ENCODE measurements at places on chromosomes 7 and 10.

DNA sequence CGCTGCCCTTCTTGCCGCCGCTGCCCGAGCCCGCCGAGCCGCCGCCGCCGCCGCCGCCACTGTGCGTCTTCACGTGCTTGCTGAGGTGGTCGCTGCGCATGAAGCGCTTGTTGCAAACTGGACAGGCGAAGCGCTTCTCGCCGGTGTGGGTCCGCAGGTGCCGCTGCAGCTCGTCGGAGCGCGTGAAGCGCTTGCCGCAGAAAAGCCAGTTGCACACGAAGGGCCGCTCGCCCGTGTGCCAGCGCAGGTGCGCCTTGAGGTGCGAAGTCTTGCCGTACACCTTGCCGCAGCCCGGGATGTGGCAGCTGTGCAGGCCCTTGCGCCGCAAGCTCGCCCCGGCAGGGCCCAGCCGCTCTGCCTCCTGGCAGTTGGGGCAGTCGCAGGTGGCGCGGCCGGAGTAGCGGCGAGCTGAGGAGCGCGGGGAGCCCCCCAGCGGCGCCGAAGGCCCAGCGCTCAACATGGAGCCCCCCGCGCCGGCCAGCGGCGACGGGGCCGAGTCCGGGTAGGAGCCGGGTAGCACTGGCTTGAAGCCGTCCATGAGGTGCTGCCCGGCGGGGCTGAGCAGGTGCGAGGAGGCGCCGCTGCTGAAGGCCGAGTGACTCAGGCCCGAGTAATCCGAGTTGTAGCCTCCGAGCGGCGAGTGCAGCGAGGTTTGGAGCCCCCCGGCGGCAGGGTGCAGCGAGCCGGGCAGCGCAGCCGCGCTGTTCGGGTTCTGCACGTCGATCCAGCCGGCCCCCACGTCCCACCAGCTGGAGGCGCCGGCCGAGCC lies 2.1 kb downstream of the SP8 start:
- peak; percentile 69 for DNase-seq
- H3K27ac ChIP-seq: no peak overlapping the region
- no peaks in the 10 kb centered on the region for H3K36me3 ChIP-seq

- no peak for DNase-seq
- H3K36me3 ChIP-seq: no peaks in the 10 kb centered on the region
These were observed 4.1 kb downstream of the DKK1 start for GRCh38 chr10:52318136-52318701.

DNA sequence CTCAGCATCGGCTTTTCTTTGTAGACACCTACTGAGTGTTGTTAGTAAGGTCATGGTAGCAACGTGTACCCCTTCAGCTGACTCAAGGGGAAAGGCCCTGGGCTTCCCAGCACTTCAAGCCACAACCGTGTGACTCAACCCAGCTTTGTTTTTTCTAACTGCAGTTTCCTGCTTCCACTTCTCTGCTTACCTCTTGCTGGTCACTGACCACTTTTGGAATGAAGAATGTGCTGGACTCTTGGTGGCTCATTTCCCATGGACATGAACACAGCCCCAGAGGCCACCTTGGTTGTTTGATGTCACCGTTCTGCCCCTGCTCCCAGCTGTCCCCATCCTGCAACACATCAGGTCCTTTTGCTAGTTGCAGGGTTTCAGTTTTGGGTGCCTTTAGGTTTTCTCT lies 69.5 kb upstream of the ZNF438 start:
- DNase-seq: no peak
- no peaks in the 10 kb centered on the region for H3K36me3 ChIP-seq
- H3K27ac ChIP-seq: no peak overlapping the region
- H3K27me3 ChIP-seq: no peaks in the 10 kb centered on the region

- H3K27ac ChIP-seq: no peak overlapping the region
- DNase-seq: no peak
- no peaks in the 10 kb centered on the region for H3K4me1 ChIP-seq
- no peaks in the 10 kb centered on the region for H3K27me3 ChIP-seq
- H3K36me3 ChIP-seq: peaks cover 40% of the 10 kb centered on the region
These were observed 43.6 kb downstream of the NSUN6 start for GRCh38 chr10:18607503-18608378.

GRCh38 chr10:17882557-17882956 lies 69.2 kb upstream of the SLC39A12 start:
- no peaks in the 10 kb centered on the region for H3K4me1 ChIP-seq
- H3K27me3 ChIP-seq: no peaks in the 10 kb centered on the region
- no peak overlapping the region for H3K4me3 ChIP-seq
- no peak for DNase-seq
- no peaks in the 10 kb centered on the region for H3K36me3 ChIP-seq

DNA sequence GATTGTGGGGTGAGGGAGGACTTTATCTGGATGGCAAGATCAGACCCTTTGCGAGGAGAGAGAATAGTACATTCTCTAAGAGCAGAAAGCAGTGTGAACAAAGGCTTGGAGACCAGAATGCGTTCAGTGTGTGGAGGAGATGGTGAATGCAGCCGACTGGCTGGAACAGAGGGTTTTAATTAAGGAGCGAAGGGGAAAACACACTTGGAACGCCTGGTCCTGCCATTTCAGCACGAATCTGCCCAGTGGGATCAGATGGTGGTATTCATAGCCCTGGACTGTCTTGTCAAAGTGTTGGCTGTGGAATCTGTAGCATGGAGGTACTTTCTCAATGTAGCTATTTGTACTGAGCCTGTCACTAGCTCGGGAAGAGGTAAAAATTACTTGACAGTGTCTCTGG lies 260.9 kb downstream of the SLC25A13 start:
- H3K4me1 ChIP-seq: peaks cover 4% of the 10 kb centered on the region
- H3K27ac ChIP-seq: no peak overlapping the region
- H3K27me3 ChIP-seq: no peaks in the 10 kb centered on the region
- no peaks in the 10 kb centered on the region for H3K36me3 ChIP-seq
- DNase-seq: no peak
- H3K4me3 ChIP-seq: no peak overlapping the region

DNA sequence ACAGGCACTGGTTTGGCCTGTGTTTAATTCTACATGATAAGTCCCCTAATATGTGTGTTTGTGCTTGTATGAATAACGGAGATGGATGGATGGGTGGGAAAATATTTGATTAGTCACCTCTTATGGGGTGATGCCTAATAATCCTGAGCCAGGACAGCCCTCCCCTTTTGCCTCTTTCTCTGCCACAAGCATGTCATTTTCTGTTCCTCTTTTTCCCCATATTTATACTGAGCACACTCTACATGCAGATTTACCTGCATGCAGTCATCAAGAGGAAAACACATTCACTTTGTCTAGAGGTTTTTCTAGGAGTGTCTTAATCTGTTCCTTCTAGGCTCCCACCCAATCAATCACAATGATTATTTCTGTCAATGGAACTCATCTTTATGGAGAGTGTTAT lies 111.6 kb upstream of the TBX20 start:
- no peaks in the 10 kb centered on the region for H3K36me3 ChIP-seq
- H3K4me3 ChIP-seq: no peak overlapping the region
- H3K27me3 ChIP-seq: no peaks in the 10 kb centered on the region
- DNase-seq: no peak
- H3K27ac ChIP-seq: no peak overlapping the region
- no peaks in the 10 kb centered on the region for H3K4me1 ChIP-seq

GRCh38 chr7:42340436-42340835 lies 103.4 kb upstream of the GLI3 start:
- H3K4me3 ChIP-seq: no peak overlapping the region
- H3K27me3 ChIP-seq: no peaks in the 10 kb centered on the region
- no peak for DNase-seq
- no peak overlapping the region for H3K27ac ChIP-seq
- no peaks in the 10 kb centered on the region for H3K36me3 ChIP-seq
- H3K4me1 ChIP-seq: peaks cover 4% of the 10 kb centered on the region

DNA sequence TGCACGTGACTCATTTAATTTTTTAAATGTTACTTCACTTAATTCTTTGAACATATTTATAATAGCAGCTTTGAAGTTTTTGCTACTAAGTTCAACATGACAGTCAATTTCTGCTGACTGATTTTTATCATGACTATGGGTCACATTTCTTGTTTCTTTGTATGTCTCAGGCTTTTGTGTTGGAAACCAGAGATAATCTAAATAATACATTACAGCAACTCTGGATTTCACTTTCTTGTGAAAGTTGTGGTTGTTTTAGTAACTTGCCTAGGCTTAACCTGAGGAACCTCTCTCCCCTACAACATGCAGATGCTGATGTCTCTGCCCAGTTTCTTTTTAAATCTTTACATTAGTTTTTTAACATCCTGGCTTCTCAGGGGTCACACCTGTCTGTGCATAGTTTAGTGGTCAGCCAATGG lies 180.8 kb downstream of the CCDC71L start:
- 0 out of 2 replicates have a peak, but pooled peaks cover 4% of the 10 kb centered on the region for H3K4me1 ChIP-seq
- H3K4me3 ChIP-seq: no peak overlapping the region
- H3K36me3 ChIP-seq: no peaks in the 10 kb centered on the region
- no peaks in the 10 kb centered on the region for H3K27me3 ChIP-seq
- H3K27ac ChIP-seq: no peak overlapping the region

DNA sequence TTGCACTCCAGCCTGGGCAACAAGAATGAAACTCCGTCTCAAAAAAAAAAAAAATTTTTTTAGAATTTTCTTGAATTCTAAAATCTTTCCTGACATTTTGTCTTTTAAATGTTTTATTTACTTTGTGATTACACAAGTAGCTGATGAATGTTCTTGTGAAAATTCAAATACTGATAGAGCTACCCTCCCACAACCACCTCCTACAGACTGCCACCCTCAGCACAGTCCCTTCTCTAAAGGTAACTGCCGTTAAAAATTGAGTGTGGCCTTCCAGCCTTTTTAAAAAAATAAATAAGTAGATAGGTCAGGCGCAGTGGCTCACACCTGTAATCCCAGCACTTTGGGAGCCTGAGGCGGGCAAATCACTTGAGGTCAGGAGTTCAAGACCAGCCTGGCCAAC lies 15.1 kb downstream of the ENO4 start:
- H3K4me1 ChIP-seq: no peaks in the 10 kb centered on the region
- DNase-seq: no peak
- no peaks in the 10 kb centered on the region for H3K36me3 ChIP-seq

DNA sequence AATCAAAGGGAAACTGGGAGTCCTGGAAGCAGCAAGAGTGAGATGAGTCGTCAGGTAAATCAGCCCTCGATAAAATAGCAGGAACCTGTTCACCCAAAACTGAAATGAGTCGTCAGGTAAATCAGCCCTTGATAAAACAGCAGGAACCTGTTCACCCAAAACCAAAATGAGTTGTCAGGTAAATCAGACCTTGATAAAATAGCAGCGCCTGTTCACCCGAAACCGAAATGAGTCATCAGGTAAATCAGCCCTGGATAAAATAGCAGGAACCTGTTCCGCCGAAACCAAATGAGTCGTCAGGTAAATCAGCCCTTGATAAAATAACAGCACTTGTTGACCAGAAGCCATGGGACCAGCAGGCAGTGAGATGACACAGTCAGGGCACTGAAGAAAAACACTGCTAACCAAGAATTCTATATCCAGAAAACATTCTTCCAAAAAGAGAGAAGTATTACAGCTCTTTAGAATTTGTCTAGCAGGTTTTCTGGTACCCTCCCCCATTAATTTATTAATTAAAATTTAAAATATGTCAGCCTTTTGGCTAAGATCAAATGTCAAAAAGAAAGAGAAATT lies 3.4 kb upstream of the CYP2E1 start:
- no peak overlapping the region for H3K27ac ChIP-seq
- H3K36me3 ChIP-seq: no peaks in the 10 kb centered on the region
- H3K4me1 ChIP-seq: no peaks in the 10 kb centered on the region
- DNase-seq: no peak
- H3K27me3 ChIP-seq: no peaks in the 10 kb centered on the region
- no peak overlapping the region for H3K4me3 ChIP-seq
